GM23338 (cell line): ENCODE measurements at places on chromosomes 7 and 10.

GRCh38 chr10:117462816-117463544, 79.6 kb upstream of the EMX2 start:
- no peaks in the 10 kb centered on the region for H3K36me3 ChIP-seq
- no peak overlapping the region for H3K27ac ChIP-seq
- H3K4me1 ChIP-seq = no peaks in the 10 kb centered on the region; the same call in 1 of the 2 replicates
- no peak overlapping the region for H3K4me3 ChIP-seq
- DNase-seq = no peak
- no peaks in the 10 kb centered on the region for H3K27me3 ChIP-seq

GRCh38 chr10:5419466-5420094, 7.2 kb downstream of the NET1 start:
- H3K4me1 ChIP-seq = peaks cover 42% of the 10 kb centered on the region
- no peak for DNase-seq
- no peaks in the 10 kb centered on the region for H3K36me3 ChIP-seq
- H3K27me3 ChIP-seq = no peaks in the 10 kb centered on the region

DNA sequence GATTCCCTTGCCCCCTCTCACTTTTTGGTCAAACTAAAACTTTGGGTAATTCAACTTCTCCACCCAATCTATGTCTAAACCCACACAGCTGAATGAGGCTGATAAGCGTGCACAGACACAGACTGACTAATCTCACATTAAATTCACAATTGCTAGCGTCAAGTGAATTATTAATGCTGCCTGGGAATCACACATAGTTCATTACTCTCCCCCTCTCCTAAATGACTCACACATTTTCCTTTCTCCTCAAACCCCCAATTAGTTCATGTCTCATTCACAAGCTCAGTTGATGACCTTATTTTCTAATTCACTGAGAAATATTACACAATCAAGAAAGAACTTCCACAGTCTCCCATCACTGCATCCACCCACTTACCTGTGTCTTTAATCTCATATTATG, 14.5 kb downstream of the KLF14 start:
- DNase-seq = no peak
- no peak overlapping the region for H3K27ac ChIP-seq
- no peaks in the 10 kb centered on the region for H3K36me3 ChIP-seq
- no peak overlapping the region for H3K4me3 ChIP-seq

GRCh38 chr10:1187151-1187854, 131.1 kb downstream of the WDR37 start:
- no peaks in the 10 kb centered on the region for H3K27me3 ChIP-seq
- no peaks in the 10 kb centered on the region for H3K4me1 ChIP-seq
- no peak overlapping the region for H3K27ac ChIP-seq

DNA sequence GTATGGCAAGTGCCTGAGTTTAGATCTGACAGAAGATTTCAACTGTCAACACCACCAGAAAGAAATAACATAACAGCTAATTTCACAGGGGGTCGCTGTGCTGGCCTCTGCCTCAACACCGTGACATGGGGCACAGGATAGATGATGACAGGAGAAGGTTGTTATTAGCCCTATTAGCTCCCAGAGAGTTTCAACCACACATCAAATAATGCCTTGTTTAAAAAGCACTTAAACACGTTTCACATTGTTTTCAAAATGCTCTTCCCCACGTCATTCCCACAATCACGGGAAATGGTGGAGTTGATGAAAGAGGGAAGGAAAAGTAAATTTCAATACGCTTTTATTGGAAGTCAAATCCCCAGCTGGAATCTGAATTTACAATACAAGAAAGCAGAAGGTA, 184.7 kb downstream of the MAGI2 start:
- no peaks in the 10 kb centered on the region for H3K27me3 ChIP-seq
- H3K36me3 ChIP-seq = no peaks in the 10 kb centered on the region
- H3K27ac ChIP-seq = no peak overlapping the region
- H3K4me1 ChIP-seq = no peaks in the 10 kb centered on the region
- no peak for DNase-seq
- no peak overlapping the region for H3K4me3 ChIP-seq

- no peak for DNase-seq
- peaks cover 6% of the 10 kb centered on the region; the same call in 1 of the 2 replicates for H3K36me3 ChIP-seq
- no peaks in the 10 kb centered on the region for H3K27me3 ChIP-seq
- H3K4me3 ChIP-seq = no peak overlapping the region
Measured at GRCh38 chr7:772005-772294, 44.9 kb upstream of the PRKAR1B start.
